GM23248 (cell line): ENCODE measurements at places on chromosomes 3 and 15.

GRCh38 chr3:141863491-141863890, 13.0 kb upstream of the ATP1B3 start:
- peak; percentile 9 for DNase-seq

DNA sequence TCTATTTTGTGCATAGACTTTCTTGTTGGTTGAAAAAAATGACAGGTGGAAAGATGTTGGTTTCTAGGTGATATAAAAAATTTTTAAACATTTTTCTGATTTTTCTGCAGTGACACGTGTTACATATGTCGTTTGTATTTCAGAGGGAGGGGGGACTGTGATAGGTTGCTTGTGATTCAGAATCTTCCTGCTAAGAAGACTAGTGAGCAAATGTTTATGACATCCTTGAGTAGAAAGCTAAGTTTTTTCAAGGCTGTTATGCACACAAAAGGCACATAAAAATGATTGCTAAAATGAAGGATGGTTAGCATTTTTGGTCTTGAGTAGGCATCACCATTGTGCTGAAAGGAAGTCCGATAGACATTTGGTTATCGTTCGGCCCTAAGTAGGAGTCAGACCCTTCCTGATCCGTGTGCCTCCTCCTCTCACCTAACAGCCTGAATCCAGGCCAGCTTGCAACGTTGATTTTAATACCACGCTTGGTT, 1.5 kb downstream of the ZNF639 start:
- peak; percentile 81 for DNase-seq

DNA sequence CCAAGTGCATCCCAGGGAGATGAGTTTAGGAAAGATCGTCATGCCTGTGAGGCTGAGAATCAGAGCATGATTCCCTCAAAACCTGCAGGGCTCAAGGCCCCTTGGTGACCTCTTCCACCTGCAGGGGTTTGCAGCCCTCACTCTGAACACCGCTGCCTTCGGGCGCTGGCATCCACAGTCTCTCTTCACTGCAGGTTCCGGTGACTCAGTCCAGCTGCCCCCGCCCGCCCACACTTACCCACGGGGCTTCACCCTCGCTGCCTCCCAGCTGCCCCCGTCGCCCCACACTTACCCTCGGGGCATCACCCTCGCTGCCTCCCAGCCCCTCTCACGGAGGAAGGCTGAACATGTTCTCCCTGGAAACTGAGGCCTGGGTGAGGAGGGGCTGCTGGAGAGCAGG, 277.1 kb downstream of the XXYLT1 start:
- DNase-seq = no peak

GRCh38 chr15:39132954-39133600, 447.8 kb upstream of the THBS1 start:
- peak; percentile 90 for DNase-seq

DNA sequence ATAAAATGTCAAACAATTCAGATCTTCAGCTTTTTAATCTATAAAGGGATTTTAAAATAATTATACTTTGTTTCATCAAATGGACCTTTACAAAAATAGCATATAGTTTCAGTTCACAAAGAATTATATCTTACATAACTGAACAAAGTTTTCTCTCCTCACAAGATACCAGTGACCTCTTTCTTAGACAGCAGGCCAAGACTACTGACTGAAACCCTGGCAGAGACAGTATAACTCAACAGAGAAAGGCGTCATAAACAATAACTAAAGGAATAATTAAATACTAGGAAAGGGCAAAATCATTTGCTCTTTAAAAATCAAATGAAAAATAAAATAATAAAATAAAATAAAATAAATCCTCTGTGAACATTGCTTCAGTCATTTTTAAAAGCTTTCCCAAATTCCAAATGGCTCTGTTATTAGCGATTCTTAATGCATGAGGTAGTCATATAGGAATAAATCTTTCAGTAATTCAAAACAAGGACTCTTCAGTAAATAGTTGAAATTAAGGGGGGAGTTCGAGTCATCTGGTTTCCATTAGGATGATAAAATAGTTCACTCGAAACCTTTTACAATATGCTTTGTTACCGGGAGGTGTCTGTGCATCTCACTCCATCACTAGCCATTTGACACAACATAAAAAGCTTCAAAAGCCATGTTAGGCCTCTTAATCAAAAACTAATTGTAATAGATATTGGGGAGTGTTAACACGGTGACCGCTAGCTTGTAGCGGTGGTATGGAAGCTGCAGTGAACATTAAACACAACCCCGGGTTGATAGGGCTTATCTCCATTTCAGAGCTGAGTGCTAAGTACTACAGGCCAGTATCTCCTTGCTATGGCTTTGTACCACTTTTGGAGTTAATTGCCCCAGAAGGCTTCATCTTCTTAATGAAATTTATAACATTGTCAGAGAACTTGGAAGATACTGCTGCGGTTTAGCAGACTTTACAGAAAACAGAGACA, 142.9 kb upstream of the NR2F2 start:
- DNase-seq = no peak

DNA sequence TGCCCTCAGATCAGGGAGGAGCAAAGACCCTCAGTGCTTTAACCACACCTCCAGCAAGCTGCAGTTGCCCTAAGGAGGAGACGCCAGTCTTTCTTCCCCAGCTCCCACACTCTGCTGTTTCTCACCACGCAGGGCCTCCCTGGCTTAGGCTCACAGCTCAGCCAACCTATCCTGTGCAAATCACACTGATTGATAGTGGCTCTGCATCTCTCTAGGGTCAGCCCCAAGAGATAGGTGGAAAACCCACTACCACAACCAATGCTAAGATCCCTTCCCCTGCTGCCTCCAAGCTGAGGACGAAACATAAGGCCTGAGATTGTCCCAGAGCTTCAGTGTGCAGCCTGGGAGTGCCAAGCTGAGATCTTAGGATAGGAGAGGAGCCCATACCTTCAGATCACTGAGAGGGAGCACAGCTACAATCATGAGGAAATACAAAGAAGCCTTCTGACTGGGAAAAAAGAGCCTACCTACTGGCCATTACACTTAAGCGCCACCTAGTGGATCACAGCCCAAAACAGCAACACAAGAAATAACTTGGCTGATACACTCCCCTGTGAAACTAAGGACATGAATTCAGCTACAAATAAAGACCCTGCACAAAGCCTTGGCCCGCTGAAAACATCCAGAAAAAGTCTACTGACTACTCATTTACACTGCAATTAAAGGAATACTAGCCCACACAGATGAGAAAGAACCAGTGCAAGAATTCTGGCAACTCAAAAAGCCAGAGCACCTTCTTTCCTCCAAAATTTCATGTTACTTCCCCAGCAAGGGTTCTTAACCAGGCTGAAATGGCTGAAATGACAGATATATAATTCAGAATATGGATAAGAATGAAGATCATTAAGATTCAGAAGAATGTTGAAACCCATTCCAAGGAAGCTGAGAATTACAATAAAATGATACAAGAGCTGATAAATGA, 271.5 kb upstream of the DCBLD2 start:
- peak; percentile 79 for DNase-seq

DNA sequence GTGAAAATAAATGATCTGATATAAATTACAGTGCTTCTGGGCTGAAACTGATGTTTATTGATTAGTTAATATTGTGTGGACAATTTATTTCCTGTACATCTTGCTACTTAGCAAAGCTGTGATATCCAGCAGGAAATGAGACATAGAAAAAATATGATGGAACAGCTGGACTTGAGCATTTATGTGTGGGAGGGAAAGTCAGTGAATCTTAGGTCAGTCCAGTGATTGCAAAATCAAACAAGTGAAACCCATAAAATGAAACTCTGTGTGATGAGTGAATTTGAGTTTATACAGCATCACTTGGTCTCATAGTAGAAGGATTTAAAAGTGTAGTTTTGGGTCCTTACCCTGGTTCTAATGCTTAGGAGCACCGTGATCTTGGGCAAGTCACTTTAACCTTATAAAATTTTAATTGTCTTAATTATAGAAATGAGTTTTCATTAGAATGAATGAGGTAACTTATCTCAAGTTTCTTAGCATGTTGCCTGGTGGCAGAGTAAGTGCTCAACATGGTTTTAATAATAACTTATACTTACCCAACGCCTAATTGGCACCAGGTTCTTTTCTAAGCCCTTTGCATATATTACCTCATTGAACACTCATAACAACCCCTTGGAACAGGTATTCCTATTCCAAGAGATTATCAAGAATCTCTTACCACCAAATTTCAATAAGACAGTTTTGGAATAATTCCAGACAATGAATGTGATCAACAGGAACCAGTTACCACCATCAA, 194.6 kb downstream of the ADAMTSL3 start:
- peak; percentile 95 for DNase-seq

DNA sequence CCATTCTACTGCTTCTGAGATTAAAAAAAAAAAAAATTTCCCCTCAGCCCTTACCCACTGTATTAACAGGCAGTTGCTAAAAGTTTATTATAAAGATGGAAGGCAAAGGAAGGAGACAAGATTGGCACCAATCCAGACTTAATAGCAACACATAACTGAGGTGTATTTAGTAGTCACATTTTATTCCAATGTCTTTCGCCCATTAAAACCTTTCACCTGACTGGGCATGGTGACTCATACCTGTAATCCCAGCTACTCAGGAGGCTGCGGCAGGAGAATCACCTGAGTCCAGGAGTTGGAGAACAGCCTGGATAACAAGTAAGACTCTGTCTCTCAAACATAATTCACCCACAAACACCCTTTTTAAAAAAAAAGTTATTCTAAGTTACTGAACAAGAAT, 4.4 kb downstream of the ACAP2 start:
- no peak for DNase-seq

DNA sequence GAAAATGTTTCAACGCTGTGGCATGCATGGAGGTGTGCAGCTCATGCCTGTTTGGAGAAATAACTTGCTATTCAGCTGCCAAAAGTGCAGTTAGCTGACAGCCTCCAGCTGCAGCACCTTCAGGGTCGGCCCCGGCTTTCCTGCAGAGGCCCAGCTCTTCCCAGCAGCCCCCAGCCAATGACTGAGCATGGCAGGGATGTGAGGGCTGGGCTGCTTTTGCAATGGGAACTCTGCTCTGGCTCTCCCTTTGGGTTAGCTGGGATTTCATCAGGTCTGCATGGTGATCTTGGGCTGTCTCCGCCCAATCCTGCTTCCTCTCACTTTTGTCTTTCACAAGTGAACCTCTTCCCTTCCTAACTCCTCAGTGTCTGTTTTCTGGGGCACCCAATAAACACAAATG, 396.6 kb downstream of the EPHB1 start:
- DNase-seq = no peak
